SJCRH30 (cell line): ENCODE measurements at places on chromosomes 12 and 14. TPM values are rescaled to one million over a fixed set of nuclear protein-coding genes. Genes with fewer than 3 reads are reported as not detected.

DNA sequence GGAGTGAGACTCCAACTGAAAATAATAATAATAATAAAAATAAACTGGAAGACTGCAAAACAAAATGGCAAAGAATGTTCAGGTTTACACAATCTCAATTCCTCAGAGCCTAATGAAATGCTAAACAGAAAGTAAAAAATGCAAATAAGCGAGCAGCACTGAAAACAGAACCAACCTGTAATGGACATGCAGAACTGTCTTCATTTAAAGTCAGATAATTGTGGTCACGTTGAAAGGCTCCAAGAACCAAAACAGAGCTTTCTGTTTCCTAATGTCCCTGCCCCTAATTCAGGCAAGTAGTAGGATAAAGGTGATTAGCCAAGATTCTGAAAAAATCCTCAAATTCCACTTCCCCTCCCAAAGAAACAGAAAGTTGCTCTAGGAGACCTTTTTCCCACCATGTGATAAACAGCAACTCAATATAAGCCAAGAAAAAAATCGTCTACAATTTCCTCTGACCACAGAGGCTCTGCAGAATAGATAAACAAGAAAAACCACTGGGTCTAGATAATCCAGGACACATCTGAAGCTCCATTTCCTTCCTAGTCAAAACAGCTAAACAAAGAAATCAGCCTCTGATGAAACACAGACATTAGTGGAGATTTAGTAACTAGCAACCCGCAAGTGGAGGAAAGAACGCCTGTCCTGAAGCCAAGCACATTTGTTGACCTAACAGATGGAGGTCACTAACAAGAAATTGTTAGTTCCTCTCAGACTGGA lies 3.0 kb downstream of the MIS18BP1 start:
- H3K4me1 ChIP-seq, result 0 out of 2 replicates have a peak, but pooled peaks cover 6% of the 10 kb centered on the region
- H3K27me3 ChIP-seq, result no peaks in the 10 kb centered on the region
- peaks cover 4% of the 10 kb centered on the region for H3K36me3 ChIP-seq
- H3K27ac ChIP-seq, result no peak overlapping the region
- H3K4me3 ChIP-seq, result no peak overlapping the region

GRCh38 chr12:51925346-51926063 lies 18.2 kb downstream of the ACVRL1 start:
- H3K27me3 ChIP-seq, result no peaks in the 10 kb centered on the region
- no peak overlapping the region for H3K27ac ChIP-seq
- no peak overlapping the region for H3K4me3 ChIP-seq
- no peaks in the 10 kb centered on the region for H3K36me3 ChIP-seq
- DNase-seq, result no peak

DNA sequence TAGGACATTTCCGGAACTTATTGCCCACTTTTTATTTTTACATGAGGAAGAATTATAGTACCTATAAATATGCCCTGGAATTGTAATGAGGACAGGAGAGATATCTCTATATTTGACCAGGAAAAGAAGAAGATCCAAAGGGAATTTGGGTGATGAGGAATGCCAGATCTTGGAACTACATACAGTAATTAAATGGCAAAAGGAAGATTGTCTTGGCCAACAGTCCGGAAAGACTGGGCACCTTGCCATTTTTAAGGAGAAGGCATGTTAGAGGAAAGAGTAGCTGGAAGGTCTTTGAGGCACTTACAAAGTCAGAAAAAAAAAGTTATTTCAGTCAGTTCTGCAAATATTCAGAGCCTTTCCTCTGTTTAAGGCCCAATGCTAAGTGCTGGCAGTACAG lies 616.4 kb downstream of the MED13L start:
- no peaks in the 10 kb centered on the region for H3K4me1 ChIP-seq
- no peak for DNase-seq
- no peaks in the 10 kb centered on the region for H3K36me3 ChIP-seq
- H3K4me3 ChIP-seq, result no peak overlapping the region

DNA sequence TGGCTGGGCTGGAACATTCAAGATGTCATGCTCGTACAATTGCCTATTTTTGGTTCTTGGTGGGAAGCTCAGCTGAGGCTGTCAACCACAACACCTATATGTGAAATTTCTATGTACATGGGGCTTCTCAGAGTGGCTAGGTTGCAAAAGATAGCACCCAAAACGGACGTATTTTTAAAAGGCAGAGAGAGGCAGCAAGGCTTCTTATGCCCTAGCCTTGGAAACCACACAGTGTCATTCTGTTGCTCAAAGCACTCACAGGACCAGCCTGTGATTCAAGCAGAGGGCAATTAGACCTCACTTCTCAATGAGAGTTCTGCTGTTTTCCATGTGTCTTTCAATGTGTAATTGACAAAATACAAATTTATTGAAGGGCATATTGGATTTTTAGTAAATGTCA lies 134.0 kb downstream of the GXYLT1 start:
- DNase-seq, result no peak
- H3K27me3 ChIP-seq, result no peaks in the 10 kb centered on the region
- H3K4me1 ChIP-seq, result no peaks in the 10 kb centered on the region
- no peaks in the 10 kb centered on the region for H3K36me3 ChIP-seq

- H3K27ac ChIP-seq, result no peak overlapping the region
- no peak overlapping the region for H3K4me3 ChIP-seq
- no peak for DNase-seq
- no peaks in the 10 kb centered on the region for H3K27me3 ChIP-seq
- no peaks in the 10 kb centered on the region for H3K36me3 ChIP-seq
These were observed 20.2 kb downstream of the SLC2A3 start for GRCh38 chr12:7915661-7916403.

Gene CMAS
- total RNA-seq, result 35.5 and 37.6 TPM in 2 replicates

Gene CCNB1IP1
- total RNA-seq, result 98.4 and 109 TPM in 2 replicates

Gene TTLL5
- 28.2 and 28.8 TPM in 2 replicates for total RNA-seq

Gene AJUBA
- 41.1 and 47.3 TPM in 2 replicates for total RNA-seq

Gene ASCL1
- total RNA-seq, result not detected in 2 replicates
